ENCODE measurements at places on chromosomes 4 and X.
A peak's percentile ranks its signal among the peaks of the same experiment; 100 is the strongest.

- no peak for ATAC-seq
Observed at GRCh38 chr4:112973750-112974251, 75.7 kb upstream of the ANK2 start.

DNA sequence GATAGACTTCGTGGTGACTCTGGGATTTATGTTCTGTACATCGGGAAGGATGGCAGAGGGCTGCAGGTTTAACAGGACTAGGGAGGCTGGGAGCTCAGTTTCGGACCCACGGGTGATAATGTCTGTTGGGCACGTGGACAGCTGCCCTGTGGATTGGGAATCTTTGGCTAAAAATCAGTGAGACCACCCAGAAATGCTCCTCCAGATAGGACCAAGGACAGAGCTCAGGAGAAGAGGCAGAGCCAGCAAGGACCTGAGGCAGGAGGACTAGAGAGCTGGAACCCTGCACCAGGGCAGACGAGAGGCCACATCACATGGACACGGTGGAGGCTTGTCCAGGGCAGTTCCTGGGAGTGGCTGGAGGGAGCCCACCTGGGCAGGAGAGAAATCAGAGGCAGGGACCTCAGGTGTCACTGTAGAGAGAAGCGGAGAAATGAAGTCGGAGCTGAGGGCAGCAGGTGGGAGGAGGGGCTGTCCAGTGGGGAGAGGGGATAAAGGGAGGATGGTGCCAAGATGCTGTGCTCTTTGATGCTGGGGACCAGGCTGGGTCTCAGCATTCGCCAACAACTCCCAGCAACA lies 79.2 kb downstream of the CPZ start:
- ATAC-seq: no peak

DNA sequence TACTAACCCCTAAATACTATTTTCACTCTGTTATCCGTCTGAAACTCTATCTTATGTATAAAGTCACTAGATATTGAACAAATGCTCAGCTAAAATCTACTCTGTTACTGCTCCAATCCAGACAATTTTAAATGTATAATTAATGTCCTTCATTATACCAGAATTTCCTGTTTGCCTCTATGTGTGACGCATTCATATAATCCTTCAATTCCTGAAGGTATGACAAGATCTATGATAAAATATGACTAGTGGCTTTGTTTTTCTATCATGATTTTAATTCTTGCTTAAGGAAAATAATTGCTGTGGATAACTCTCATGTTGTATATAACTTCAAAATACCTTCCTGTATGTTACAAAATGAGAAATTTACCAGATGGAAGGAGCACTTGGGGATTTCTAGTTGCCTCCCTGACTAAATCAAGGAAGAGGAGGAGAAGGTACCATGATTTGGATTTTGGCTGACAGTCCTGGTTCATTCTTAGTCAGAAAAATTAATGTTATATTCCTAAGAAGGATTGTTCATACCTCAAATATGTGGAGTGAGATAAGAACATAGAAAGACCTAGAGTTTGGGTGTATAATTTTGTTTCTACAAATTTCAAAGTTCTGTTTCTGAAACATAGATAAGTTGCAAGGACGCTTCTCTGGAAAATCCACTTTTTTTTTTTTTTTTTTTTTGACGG lies 4.9 kb downstream of the CXCL6 start:
- ATAC-seq: no peak

- no peak for ATAC-seq
Observed at GRCh38 chr4:142379277-142380051, 466.6 kb downstream of the INPP4B start.

DNA sequence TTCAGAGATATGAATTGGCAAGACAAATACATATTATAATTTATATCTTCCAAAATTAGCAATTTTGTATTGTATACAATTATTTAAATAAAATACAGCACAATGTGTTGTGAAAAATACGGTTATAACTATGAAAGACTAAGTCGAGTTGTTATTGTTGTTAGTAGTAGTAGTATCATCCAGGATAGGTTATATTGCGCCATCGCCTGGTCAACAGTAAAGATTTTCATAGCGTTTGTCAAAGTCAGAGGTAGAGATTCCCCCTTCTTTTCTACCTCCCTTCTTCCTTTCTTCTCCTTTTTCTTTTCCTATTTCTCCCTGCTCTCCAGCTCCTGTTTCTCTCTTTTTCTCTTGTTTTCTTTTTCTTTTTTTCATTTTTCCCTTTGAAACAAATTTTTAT lies 499.1 kb upstream of the EPHA5 start:
- ATAC-seq: no peak

DNA sequence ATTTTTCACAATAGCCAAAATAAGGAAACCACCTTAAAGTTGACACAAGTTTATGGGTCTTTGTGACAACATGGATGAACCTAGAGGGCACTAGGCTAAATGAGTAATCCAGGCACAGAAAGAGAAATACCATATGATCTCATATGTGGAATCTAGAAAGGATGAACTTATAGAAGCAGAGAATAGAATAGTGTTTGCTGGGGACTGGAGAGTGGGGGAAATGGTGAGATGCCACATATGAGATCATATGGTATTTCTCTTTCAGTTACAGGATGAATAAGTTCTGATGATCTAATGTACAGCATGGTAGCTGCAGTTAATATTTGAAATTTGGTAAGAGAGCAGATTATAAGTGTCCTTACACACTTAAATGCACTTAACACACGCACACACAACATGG lies 35.9 kb downstream of the F8A2 start:
- no peak for ATAC-seq

GRCh38 chr4:185016101-185016940 lies 2.0 kb upstream of the HELT start:
- ATAC-seq: no peak

DNA sequence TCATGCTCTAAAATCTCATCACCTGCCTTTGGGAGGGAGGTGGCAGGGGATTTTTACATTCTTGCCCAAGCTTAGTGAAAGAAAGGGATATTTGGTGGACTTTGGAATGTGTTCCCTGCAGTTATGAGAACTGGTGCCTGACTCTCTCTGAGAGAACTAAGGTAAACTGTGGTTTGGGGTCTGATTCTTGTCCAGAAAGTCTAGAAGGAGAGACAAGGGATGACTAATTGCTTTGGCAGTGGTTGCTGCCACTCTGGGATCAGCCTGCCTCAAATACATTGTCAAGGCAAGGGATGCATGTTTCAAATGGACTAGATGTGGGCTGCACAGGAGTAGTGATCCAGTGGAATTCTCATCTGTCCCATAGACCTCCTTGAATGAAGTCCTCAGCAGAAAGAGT lies 115.2 kb downstream of the DDIT4L start:
- no peak for ATAC-seq

- ATAC-seq: no peak
Observed at GRCh38 chr4:74884266-74884665, 48.6 kb upstream of the PARM1 start.

- ATAC-seq: peak; percentile 16
Observed at GRCh38 chrX:30887721-30888120, 1.3 kb downstream of the TAB3 start.

DNA sequence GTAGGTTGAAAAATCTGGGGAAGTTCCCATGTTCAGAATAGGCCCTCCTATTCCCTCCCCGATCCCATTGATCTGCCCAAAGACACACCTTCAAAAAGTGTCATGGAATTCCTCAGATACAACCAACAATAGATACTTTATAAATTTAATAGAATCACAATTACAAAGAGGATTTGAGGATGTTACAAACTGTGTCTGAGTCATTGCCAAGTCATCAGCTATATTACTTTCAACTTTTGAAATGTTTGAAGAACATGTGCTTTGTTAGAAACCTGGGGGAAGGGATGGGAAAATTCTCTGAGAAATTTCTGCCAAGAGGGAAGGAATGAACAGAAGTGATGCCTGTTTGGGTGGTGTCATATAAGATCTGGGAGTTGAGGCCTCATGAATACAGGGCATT lies 46.7 kb downstream of the KCNIP4 start:
- no peak for ATAC-seq

DNA sequence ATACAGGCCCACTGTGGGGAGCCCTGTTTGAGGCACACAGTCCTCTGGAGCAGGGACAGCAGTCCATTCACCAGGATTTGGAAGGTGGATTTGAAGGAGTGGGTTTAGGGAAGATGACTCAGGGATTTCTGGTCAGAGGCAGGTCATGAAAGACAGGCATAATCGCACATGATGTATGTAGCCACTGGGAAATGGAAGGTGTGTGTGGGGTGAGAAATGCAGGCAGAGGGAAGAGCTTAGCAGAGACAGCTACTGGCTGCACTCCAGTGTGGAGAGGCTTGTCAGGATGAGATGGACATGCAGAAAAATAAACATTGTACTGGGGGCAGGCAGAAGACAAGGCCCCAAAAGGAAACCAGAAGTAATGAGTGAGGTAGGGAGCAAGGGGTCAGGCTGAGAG lies 85.2 kb upstream of the STS start:
- ATAC-seq: no peak

GRCh38 chrX:79708581-79708980 lies 306.0 kb upstream of the TBX22 start:
- ATAC-seq: no peak
